ENCODE measurements at places on chromosomes 7 and 10.
A peak's percentile ranks its signal among the peaks of the same experiment; 100 is the strongest.

DNA sequence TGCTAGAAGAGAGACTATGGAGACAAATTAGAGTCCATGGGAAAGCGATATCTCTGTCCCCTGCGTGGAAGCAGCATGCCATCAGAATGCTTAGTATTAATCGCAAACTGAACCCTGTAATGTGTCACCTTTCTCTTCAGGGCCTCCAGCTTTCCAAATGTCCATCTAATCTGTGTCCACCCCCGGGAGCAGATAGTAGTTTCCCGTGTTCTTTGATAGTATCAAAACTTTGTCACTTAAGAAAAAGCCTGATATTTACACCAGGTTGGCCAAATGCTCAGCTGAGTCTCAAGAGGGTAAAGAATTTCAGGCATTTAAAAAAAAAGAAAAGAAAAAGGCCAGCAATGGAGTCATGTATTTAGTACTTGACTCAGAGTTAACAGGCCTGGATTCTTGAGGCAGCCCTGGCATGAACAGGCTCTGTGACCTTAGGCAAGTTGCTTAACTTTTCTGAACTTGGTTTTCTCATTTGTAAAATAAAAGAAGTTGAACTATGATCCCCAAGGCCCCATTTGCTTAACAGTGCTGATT is 10.4 kb upstream of the GSAP start:
- DNase-seq: no peak

DNA sequence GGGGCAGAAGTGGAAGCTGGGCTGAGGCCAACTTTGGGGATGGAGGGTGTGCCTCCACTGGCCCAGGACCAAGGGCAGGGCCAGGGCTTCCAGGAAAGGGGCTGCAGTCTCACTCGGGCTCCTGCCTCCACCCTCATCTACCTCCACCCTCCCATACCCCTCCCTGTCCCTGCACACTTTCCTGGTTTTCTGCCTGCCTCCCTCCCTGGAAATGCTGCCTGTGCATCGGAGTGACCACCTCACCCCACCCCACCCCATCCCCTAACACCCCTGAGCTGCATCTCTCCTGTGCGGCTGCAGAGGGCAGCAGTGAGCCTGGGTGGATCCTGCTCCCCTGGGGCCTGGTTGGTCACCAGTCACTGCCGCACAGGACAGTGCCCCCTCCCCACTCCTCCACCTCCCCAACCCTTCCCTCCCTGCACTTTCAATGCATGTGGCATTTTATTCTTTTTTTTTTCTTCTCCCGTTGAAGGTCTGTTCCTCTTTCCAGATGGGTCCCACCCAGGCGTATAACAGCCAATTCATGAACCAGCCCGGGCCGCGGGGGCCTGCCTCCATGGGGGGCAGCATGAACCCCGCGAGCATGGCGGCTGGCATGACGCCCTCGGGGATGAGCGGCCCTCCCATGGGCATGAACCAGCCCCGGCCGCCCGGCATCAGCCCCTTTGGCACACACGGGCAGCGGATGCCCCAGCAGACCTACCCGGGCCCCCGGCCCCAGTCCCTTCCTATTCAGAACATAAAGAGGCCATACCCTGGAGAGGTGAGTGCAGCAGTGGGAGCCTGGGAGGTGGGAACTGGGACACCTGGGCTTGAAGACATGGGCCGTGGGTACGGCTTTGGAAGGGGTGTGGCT is 54.1 kb upstream of the PPIF start:
- peak; percentile 26 for DNase-seq

DNA sequence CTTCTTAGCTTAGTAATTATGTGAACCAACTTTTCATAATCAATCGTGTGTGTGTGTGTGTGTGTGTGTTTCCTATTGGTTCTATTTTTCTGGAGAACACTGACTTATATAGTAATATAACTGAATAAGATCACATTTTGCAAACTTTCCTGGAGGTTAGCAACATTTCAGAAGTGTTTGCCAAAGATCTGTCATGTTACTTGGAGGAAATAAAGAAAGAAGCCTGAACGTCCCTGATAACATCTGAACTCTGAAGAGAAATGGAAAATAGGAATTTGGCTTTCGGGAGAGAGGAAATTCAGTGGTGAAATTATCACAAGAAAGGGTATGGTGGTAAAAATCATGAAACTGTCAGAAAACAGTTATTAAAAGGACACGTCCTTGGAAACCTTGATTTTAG is 984.4 kb upstream of the AUTS2 start:
- DNase-seq: no peak

- no peak for DNase-seq
These were observed 225.9 kb downstream of the HDAC9 start for GRCh38 chr7:18721429-18721828.

DNA sequence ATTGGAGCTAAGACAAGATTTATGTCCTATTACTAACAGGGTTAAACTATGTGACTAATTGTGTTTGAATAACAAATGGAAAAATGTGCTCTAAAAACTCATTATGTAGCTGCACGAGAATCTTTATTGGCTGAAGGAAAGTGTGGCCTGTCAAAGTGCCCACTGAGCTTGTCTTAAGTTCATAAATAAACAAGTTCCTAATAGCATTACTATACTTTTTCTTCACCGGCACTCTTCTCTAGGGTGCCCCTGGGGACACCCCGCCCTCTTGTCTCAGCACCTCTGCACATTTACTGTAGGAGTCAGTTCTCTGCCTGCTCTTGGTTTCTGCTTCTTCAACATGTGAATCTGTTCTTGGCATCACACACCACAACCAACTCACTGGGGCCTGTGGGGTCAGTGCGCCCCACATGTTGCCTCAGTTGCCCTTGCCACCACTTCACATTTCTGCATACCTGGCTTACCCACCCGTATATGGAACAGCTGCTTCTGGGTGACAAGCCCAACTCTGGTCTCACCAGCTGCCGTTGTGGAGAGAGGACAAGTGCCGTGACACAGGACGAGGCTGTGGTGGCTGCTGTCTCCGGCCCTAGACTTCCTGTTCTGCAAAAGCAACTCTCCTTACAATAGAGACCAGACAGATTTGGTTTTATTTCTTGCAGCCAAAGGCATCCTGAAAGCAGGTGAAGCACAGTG is 96.3 kb upstream of the DDC start:
- DNase-seq: no peak

DNA sequence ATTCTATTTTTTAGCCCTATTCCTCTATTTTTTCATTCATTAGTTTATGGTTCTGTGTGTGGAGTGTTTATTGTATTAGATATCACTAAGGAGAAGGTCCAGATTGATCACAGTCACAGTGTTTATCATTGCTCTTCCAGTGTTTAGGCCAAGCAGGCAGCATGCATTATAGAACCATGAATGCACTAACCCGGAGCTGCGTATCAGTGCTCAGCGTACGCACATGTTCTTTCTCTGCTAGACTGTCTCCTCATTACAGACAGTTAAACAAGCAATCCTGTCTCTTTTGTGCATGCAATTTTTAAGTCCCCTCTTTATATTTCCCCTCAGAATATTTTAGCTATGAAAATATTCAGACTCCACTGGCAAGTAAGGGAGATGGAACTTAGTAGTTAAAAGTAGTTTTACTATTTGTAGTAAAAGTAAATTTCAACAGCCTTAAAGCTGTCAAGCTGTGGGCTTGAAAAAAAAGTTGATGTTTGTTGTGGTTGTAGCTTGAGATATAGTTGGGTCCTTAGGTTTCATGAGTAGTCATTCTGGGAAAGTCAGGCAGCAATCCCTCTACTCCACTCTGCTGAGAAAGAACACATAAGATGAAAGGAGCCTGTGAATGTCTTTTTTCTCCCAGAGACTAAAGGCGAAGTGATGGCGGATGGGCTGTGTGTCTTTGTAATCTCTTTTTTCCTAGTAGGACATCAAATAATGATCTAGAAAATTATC is 260.4 kb downstream of the CDK14 start:
- no peak for DNase-seq

GRCh38 chr10:101588879-101589278 is 758 bp downstream of the DPCD start:
- no peak for DNase-seq

DNA sequence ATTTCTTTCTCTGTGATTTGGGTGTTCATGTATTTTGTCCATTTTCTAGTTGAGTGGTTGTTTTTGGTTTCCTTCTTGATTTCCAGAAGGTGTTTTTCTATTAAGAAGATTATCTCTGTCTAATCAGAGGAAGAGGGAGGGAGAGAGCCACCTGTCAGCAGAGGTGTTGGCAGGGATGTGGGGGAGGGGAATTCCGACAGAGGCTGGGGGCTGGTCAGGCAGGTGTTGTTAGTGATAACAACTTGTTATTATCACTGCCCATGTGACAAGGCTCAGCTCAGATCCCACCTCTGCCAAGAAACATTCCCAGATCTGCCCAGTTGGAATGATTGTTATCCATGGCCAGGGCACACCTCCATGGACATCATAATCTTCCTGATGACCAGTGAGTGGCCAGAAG is 293.4 kb downstream of the GFRA1 start:
- DNase-seq: no peak

DNA sequence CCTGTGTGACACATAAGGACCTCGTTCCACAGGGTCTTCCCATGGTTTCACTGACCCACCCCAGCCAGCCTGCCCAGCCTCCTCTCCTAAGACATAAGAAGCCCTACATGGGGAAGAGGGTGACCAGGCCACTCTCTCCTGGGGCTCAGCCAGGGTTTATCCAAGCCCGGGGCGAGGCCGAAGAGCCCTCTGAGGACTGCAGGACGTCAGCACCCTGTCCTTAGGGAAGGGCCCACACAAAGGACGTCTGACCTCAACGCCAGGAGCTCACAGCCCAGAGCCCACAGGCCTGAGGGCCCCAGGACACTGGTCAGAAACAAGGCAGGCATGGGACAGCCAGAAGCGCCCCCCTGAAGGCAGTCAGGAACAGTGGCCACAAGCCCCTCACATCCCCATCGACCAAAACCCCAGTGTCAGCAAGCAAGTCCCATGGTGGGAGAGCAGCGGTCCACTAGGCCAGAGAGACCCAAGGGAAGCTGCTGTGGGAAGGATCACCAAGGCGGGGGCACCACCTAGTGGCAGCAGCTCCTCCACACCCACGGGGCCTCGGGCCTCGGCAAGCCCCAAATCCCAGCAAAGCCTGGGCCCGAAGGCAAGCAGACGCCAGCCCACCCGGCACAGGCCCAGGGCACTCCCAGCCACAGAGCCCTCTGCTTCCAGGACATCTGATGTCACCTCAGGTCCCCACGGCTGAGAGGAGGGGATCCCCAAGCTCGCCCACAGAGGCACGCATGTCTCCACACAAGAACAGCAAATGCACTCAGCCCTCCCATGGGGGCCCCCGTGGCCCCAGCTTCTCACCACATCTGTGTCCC is 23.4 kb downstream of the MAD1L1 start:
- DNase-seq: peak; percentile 27

DNA sequence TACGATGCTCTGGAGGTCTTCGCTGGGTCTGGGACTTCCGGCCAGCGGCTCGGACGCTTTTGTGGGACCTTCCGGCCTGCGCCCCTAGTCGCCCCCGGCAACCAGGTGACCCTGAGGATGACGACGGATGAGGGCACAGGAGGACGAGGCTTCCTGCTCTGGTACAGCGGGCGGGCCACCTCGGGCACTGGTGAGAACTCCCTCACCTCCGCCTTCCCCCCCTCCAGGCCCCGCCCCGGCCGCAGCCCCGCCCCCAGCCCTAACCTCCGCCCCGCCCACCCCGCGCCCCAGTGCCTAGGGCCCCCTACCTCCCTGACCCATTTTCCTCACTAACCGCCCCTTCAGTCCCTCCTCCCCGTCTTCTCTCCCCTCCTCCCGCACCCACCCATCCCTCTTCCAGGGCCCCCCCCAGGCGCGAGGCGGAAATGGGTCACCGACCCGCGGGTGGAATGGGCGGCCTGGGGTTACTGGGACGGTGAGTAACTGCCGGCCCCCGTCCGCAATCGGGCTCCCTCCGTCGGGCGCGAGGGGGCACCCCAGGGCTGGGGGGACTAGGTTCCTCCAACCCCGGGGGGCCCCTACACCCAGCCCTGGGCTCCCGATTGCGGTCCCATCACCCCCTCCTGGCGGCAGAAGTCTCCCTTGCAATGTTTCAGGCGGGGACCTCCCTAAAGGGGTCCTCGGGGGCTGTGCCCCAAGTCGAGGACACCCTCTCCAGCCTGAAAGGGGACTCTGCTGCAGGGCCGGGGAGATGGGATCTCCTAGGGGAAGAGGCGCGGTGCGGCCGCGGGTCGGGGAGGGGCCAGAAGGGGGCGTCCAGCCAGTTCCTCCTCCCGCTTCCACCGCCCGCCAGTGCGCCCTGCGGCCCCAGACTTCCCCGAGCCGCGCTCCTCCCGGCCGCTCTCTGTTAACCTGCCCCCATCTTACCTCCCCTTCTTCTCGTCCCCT is 2.1 kb downstream of the PCOLCE start:
- peak; percentile 57 for DNase-seq

- DNase-seq: no peak
These were observed 1.7 kb upstream of the POU6F2 start for GRCh38 chr7:38975944-38976392.

- no peak for DNase-seq
These were observed 3.8 kb upstream of the MKI67 start for GRCh38 chr10:128130051-128130450.

DNA sequence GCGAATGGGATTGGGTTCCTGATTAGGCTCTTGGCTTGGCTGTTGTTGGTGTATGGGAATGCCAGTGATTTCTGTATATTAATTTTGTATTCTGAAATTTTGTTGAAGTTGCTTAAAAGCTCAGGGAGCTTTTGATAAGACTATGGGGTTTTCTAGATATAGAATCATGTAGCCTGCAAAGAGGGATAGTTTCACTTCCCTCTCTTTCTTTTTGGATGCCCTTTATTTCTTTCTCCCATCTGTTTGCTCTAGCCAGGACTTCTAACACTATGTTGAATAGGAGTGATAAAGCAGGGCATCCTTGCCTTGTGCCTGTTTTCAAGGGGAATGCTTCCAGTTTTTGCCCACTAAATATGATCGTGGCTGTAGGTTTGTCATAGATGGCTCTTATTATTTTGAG is 40.4 kb upstream of the MPP7 start:
- no peak for DNase-seq

DNA sequence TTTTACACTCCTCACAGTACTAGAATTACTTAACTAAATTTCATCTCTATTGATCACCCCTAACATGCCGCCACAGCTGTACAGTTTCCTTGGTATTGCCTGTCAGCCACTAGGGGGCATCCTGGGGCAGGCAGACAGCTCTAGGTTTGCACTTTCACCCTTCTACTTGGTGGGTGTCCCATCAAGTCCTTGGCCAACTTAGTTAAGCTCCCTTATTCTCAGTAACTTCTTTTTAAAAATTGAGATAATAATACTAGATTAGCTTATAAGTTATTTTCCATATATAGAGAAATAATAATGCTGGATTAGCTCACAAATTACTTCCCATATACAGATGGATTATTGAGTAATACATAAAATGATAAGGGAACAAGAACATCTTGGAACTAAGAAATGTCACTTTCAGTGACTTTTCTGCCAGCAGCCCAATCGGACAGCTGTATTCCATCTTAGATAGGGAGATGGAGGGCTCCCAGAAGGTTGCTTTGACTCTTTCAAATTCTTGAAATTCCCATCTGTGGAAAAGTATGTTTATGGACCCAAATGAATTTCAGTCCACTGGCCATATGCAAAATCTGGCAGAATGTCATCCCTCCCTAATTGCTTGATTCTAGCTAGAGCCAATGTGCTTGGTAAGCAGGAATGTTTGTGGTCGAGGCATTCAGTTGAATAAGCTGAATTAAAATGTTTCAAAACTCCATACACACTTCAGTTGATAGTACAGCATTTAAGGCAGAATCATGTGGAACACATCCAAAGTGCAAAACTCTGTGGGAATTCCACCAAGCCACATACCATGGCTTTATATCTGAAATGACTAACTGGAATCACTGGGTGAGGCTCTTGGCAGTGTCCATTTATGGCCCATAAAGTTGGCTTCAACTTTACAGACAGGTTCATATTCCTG is 309.7 kb downstream of the CSTF2T start:
- DNase-seq: no peak

All from stimulated activated CD4-positive, alpha-beta T cell treated with anti-CD3 and anti-CD28 coated beads, Interleukin-15, amount 100 ng/mL, for 1 hour (primary cell).